Fibroblast of skin of back (primary cell): ENCODE measurements at places on chromosomes 4 and X.

- no peak for DNase-seq
These were observed 884.5 kb upstream of the ADGRL3 start for GRCh38 chr4:60315586-60315985.

DNA sequence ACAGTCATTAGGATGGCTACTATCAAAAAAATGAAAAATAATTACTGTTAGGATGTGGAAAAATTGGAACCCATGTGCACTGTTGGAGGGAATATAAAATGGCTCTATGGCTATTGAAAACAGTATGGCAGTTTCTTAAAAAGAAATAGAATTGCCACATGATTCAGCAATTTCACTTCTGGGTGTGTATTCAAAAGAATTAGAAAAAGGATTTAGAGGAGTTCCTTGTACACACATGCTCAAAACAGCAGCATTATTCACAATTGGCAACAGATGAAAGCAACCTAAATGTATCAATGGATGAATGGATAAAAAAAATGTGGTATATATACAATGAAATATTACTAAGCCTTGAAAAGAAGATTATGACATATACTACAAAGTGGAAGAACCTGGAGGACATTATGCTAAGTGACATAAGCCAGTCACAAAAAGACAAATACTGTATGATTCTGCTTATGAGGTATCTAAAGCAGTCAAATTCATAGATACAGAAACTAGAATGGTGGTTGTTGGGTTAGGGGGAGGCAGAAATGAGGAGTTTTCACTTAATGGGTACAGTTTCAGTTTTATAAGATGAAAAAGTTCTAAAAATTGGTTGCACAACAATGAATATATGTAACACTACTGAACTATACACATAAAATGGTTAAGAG is 123.2 kb downstream of the ELOVL6 start:
- no peak for DNase-seq

GRCh38 chrX:39819921-39820849 is 277.6 kb downstream of the BCOR start:
- DNase-seq, result no peak

- no peak for DNase-seq
These were observed 199.9 kb downstream of the ENOX2 start for GRCh38 chrX:130702867-130703707.

DNA sequence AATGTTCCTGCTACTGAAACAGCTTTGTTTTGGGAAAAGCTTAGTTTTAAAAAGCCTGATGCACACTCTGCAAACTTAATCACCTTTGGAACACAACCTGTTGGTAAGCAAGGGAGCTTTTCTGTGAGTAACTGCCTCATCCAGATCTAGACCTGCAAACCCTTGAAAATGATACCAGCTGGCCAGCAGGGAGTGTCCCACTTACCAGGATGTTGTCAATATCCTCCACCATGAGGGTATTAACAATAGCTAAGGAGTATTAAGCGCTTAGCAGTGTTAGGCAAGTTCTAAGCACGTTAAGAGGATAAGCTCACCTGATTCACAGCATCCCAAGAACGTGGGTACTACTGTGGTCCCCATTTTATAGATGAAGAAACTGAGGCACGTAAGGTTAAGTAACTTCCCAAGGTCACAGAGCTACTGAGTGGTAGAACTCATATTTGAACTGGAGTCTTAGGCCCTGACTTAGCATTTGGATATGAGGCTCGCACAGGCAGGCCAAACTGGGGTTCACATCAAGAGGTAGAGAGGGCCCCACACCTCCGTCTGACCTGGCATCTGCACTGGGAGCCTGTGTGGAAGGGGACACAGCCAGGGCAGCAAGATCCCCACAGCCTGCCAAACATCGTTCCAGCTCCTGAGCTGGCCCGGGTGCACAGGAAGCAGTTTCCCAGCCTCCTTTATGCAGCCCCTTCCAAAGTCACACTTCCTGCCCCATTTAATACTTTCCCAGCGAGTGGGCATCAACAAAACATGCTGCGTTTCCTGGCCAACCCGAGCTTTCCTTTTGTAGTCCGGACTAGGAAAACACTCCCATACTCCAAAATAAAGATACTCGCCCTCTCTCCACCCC is 32.7 kb downstream of the IRF2 start:
- DNase-seq, result peak; percentile 55

DNA sequence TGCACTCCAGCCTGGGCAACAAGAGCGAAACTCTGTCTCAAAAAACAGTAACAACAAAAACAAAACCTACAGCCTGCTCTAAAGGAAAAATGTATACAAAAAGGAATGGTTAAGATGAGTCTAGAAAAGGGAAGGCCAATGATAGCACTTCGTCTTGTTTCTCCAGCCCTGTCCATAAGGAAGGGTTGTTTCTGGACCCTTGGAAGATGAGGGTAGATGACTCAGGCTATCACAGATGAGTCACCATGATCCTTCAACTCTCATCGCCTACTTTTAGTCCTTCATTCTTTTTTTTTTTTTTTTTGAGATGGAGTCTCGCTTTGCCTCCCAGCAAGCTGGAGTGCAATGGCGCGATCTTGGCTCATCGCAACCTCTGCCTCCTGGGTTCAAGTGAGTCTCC is 8.8 kb downstream of the PLA2G12A start:
- peak; percentile 54 for DNase-seq

- DNase-seq, result no peak
These were observed 149.4 kb downstream of the TSPAN5 start for GRCh38 chr4:98508829-98509598.

- DNase-seq, result no peak
These were observed 21.4 kb upstream of the RASL11B start for GRCh38 chr4:52840531-52841370.

- no peak for DNase-seq
These were observed 5.6 kb downstream of the KIAA0232 start for GRCh38 chr4:6788123-6788522.

DNA sequence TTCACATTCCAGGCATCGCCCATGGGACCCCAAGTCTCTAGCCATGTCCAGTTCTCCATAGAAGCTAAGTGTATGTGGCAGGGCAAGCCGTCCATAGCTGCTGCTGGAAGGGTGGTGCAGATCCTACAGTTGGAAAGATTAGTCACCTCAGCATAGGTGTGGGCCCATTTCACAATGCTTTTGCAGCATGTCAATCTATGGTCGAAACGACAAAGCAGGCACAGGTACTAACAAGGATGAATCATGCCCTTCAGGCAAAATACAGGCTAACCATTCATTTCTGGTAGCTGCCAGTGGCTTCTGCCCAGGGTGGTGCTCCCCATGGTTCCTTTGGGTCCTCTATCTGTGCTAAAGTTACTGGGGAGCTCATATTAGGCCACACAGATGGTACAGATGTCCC is 225.2 kb downstream of the ADGRL3 start:
- no peak for DNase-seq

DNA sequence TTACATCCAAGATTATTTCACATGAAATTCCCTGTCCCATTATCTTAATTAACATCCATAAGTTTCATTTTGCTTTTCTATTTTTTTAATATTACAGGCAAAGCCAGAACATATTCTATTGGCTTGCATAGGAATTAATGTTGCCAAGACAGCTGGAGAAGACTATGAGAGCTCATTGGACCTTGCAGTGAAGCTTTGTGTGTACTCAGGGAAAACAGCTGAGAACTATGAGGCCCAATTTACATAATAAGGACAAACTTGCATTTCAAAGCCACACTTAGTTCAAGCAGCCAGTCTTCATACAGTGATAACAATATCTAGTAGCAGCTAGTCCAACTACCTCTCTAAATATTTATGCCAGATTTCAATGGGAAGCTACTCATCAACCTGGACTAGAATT is 134.4 kb downstream of the DDX53 start:
- no peak for DNase-seq

- no peak for DNase-seq
These were observed 34.5 kb downstream of the HTT-AS start for GRCh38 chr4:3039706-3040366.

GRCh38 chr4:53786632-53787031 is 195.3 kb upstream of the LNX1 start:
- peak; percentile 17 for DNase-seq

DNA sequence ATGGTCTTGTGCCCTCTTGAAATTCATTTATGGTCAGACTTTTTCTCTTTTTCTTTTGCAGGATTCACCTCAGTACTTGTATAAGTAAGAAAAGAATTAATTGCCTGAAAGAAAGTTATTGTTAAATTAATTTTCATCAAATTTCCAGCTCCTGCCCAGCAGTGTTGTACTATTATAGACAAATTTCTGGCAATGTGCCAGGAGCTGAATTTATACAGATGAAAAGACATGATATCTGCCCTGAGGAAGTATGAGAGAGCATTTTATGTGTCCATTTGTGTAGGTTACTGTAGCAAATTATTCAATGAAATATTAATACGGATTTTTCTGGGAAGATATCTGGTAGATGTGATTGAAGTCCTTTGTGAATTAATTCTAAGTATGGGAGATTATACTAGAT is 2371.5 kb upstream of the TENM3 start:
- no peak for DNase-seq

- peak; percentile 30 for DNase-seq
These were observed 275.9 kb upstream of the VCX3A start for GRCh38 chrX:6810776-6811175.

DNA sequence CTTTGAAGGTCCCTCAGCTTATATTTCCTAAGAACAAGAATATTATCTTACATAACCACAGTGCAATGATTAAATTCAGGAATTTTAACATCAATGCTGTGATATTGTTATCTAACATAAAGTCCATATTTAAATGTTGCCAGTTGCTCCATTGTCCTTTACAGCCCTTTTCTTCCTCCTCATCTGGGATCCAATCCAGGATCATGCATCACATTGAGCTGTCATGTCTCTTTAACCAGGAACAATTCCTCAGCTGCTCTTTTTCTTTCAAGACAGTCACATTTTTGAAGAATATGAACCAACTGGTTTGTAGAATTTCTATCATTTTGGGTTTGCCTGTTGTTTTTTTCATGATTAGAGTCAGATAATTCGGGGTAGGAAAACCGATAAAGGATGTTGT is 12.0 kb downstream of the TMSB4X start:
- DNase-seq, result no peak

DNA sequence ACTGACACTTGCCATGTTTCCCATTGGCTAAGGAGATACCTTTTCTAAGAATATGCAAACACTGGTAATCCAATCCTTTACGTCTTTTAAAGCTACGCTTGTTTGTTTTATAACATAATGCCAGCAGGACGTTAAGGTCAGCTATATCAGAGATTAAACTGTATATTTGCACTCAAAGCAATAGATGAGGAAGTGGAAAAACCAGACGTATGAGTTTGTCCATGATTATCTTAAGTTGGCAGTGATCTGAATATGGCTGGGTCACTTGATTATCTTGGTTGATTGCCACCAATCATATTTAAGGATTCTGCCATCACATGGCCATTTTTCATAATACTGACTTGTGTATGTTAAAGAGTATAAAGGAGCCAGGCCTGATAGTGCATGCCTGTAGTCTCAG is 19.4 kb downstream of the TMSB4X start:
- DNase-seq, result no peak

GRCh38 chr4:169351872-169352271 is 81.1 kb upstream of the SH3RF1 start:
- no peak for DNase-seq

- no peak for DNase-seq
These were observed 39.4 kb upstream of the IRF2 start for GRCh38 chr4:184513802-184514120.
